ENCODE measurements at places on chromosomes 5 and 9.

DNA sequence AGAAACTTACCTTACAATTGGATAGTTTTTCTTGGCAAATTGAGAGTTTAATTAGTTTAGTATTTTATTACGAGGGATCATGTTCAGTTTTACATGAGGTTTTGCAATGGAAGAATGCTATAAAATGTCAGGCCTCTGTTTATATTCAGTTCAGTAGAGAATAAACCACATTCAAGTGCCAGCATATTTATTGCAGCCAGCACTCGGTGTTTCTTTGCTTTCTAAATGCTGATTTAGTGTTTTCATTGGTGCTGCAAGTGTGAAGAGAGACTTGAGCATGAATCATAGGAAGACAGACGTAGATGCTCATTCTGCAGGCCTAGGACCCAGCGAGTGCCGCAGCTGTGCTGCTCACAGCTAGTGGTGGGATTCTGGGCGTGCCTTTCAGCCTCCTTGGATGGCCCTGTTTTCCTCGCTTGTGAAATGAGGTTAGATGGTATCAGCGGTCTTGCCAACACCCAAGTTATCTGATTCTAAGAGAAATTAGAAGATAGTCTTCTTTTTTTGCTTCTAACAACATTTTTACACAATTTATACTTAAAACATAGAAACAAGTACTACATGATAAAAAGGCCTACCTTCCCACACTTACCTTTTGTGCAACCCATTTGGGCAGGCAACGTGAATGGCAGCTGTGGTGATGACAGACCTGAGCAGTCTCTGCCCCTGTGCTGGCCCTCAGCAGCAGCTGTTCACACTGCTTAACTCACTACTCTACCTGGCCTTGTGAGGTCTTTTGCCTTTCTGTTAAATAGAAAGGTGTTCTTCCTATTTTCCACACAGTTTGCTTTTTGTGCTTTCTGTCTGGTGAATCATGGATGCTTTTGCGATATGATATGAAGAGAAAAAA is 26.8 kb upstream of the TNFAIP8 start:
- no peak for DNase-seq

- DNase-seq, result peak; percentile 95
Observed at GRCh38 chr5:98510143-98510985, 263.1 kb upstream of the RGMB start.

DNA sequence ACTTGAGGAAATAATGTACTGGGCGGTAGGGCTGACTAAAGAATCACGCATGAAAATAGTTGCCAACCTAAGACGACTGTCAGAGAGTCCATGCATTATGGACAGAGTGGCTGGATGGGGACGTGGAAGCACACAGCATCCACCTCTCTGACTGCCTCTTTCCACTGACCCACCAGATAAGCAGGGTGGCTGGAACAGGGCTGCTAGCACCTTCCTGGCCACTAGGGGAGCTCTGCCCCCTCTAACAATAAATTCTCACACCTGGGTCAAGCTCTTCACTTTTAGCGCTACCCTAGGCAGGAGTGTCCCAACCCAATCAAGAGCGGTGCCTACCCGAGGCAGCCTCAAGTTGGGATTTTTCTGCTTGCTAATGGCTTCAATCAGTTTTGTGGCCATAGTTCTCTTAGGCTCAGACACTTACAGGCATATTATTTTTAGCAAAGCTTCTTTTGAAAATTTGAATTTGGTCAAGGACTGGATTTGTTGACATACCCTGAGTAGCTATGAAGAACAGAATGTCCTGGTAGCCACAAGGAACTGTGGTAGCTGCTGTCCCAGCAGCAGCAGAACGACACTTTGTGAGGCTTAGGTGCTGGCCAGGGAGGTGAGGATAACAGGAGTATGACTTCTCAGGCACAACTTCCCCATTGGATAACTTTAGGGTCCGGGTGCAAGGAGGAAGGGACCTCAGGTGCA is 6.9 kb upstream of the TPM2 start:
- peak; percentile 35 for DNase-seq

DNA sequence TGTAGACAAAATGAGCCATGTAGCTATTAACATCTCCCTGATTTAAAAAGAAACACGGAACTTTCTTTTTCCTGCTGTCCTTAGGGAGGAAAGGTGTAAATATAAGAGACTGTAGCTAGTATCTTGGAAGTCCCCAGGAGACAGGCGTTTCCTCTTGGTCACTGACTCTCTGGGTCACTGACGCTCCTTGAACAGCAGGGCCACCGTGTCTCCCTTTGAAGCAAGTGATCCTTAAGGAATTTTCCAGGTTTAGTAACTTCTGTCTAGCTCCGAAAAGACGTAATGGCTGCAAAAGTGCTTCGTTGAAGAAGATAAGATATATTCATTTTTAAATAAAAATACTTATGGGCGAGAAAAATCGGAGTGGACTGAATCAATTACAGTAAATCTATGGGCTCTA is 745 bp upstream of the CLTA start:
- no peak for DNase-seq

DNA sequence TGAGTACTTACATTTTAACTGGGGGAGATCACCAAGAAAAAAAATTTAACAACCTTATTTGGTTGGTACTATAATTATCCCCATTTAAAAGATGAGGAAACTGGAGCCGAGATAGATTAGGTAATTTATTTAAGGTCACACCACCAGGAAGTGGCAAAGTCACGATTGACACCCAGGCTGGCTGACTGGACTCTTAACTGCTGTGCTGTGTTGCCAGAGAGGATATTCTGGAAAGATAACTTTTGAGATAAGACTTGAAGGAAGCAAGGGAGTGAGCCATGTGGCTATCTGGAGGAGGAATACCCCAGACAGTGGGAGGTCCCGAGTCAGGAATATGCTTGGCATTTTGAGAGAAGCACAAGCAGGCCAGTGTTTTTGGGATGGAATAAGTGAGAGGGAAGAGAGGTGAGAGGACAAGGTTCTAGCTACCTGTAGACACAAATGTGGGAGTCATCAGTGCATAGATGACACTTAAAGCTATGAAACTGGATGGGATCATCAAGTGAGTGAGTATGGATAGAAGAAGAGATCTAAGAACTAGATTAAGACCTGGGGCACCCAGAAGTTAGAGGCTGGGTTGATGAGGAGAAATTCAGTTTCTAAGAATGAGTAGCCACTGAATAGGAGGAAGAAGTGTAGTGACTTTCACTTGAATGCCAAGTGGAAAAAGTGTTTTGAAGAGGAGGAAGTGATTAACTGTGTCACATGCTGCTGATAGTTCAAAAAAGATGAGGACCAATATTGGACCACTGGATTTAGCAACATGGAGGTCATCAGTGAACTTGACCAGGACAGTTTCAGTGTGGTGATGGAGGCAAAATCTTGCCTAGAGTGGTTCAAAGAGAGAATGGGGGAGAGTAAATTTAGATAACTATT is 25.6 kb downstream of the PDE8B start:
- no peak for DNase-seq

DNA sequence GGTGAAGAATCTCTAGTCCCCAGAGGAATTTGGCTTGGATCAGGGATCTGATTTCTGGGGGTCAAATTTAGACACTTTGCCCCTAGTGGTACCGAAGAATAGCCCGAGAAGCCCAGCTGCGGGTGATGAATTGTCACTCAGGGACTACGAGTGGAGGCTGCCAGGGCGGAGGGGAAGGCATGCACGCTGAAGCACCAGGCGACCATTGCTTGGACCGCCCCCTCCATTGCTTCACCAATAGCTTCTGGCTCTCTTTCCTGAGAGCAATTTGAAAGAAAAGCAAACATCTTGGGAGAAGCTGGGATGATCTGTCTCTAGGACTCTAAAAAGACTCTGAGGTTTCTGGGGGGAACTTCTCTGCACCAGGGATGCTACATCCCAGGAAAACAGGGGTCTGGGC is 137.6 kb downstream of the CRB2 start:
- DNase-seq, result no peak

DNA sequence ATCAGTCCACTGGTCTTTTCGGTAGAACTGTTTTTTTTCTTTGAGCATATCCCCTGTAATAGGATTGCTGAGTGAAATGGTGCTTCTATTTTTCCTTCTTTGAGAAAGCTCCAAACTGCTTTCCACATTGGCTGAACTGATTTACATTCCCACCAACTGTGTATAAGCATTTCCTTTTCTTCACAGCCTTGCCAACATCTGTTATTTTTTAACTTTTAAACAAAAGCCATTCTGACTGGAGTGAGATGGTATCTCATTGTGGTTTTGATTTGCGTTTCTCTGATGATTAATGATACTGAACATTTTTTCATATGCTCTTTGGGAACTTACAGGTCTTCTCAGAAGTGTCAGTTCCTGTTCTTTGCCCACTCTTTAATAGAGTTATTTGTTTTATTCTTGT is 764.7 kb downstream of the MTRR start:
- no peak for DNase-seq

GRCh38 chr9:72984226-72984947 is 31.5 kb upstream of the ALDH1A1 start:
- DNase-seq, result no peak

- DNase-seq, result no peak
Observed at GRCh38 chr9:72923077-72923476, 29.8 kb downstream of the ALDH1A1 start.

DNA sequence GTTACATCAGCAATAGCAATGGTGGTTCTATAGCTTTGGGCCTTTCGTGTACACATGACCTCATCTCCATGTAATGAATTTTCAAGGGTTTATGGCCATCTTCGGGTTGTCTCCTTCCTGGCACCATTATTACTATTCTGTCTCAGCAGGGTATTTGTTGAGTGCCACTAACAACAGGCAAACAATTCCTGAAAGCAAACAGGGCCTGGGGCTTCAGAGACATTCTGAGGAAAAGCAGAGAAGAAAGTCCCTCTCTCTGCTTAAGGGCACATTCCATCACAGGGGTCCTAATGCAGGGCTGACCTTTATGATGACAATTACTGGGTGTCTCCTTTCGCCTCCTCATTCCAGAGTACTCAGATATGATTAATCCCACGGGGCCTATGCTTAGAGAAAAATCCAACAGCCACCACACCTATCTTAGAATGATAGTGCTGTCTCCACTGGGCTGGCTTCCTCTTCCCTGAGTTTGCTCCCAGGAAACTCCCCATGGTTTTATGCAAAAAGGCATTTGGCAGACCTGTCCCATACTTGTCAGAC is 540.2 kb upstream of the ZNF462 start:
- no peak for DNase-seq

GRCh38 chr5:75053304-75054133 is 1.2 kb upstream of the GCNT4 start:
- no peak for DNase-seq

- DNase-seq, result no peak
Observed at GRCh38 chr9:108339251-108339650, 516.5 kb downstream of the ACTL7B start.

GRCh38 chr5:155129513-155129880 is 115.9 kb downstream of the KIF4B start:
- DNase-seq, result no peak

- DNase-seq, result no peak
Observed at GRCh38 chr5:127602896-127603844, 45.7 kb upstream of the CTXN3 start.

GRCh38 chr5:14510156-14510734 is 71.3 kb upstream of the OTULINL start:
- DNase-seq, result no peak

DNA sequence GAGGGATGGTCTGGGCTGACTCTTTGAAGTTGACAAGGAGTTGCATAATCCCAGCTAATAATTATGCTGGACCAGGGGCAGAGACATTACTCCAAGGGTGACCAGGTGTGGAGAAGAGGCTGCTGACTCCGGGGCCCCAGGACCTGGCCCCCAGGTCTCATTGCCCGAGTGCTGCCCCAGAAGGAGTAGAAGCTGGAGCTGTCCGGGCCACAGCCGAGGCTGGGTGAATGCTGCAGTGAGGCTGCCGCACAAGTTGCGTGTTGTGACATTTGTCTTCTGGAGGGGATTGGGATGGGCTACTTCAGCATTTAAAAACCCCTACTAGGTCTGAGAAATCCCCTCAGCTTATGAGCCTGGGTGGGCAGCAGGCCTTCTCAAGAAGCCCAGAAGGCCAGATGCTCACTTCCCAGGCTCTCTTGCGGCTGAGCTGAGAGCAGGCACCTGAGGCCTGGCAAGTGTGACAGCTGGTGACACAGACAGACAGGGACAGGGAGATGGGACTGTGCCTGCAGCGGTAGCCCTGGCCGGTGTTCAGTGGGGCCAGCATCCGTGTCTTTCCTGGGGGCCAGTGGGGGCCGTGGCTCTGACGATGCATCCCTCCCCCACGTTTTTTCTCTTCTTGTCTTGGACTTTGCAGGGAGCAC is 122.8 kb downstream of the KCNIP1 start:
- no peak for DNase-seq

- no peak for DNase-seq
Observed at GRCh38 chr9:130746434-130747212, 53.0 kb downstream of the EXOSC2 start.

- peak; percentile 19 for DNase-seq
Observed at GRCh38 chr5:39341896-39342295, 22.4 kb downstream of the C9 start.

DNA sequence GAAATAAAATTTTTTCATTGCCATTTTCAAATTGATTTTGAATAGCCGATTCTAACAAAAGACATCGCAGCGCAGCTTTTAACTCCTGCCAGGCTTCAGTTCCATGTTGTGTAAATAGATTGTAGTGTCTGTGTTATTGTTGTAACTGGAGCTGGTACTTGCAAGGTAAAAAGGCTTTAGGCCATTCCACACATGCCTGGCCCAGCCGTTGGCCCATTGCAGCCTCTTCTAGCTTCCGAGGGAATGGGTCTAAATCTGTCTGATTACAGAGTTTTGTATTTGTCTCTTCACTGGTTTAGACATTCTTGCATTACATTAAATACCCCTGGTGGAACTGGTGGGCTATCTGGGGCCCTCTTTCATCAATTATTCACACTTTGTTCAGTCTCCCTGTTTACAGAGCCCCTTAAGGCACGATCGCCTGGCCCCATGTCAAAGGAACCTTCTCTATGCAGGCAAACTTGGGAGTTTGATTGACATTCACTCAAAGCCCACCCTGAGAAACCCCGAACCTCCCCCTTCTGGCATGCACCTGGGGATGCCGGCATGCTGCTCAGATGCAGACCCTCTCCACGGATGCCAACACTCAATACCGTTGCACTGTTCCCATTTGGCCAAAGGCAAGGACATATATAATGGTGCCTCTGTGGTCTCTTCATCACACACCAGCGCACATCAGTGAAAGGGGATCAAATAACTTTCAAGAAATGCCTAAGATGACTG is 281.7 kb upstream of the IRX2 start:
- no peak for DNase-seq

- DNase-seq, result no peak
Observed at GRCh38 chr9:108759399-108759798, 96.4 kb downstream of the ACTL7B start.

DNA sequence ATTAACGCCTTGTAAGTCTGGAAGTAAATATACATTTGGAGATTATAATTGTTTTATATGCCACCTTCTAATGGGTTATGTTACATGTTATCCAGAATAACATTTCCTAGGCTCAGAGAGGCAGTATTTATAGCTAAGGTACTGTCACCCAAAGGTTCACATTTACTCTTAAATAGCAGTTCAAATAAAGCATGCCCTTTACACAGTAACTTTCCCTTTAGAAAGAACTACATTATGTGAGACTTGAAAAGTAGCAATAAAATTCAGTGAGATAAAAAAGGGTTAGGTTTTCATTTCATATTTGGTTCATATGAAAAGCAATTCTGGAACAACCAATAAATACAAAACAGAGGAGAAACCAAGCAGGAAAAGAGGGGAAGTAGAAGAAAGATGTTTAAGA is 35.1 kb downstream of the SKIC3 start:
- DNase-seq, result no peak

Data from pons (tissue), 1 donor.